ENCODE measurements at places on chromosomes 4 and X.

DNA sequence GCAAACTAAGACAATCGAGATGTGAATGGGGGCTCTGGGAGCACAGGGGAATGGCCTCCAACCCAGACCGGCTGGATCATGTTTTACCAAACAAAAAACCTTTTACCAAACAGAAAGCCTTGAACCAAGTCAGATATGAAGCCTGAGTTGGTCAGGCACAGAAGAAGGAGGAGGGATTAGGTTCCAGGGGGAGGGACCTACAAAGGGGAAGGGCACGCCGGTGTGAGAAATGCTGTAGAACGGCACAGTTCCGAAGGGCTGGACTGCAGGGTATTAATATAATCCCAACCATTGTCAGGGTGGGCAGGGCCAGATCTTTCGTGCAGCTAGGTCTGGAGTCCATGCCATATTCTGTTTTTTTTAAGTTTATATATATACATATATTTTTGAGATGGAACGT is 52.9 kb upstream of the NYX start:
- DNase-seq = no peak

- no peak for DNase-seq
These were observed 11.1 kb upstream of the HS3ST1 start for GRCh38 chr4:11439836-11440235.

- DNase-seq = no peak
These were observed 204.8 kb upstream of the CT83 start for GRCh38 chrX:116667346-116668134.

GRCh38 chr4:141142423-141142822 is 9.2 kb upstream of the RNF150 start:
- DNase-seq = peak; percentile 16

DNA sequence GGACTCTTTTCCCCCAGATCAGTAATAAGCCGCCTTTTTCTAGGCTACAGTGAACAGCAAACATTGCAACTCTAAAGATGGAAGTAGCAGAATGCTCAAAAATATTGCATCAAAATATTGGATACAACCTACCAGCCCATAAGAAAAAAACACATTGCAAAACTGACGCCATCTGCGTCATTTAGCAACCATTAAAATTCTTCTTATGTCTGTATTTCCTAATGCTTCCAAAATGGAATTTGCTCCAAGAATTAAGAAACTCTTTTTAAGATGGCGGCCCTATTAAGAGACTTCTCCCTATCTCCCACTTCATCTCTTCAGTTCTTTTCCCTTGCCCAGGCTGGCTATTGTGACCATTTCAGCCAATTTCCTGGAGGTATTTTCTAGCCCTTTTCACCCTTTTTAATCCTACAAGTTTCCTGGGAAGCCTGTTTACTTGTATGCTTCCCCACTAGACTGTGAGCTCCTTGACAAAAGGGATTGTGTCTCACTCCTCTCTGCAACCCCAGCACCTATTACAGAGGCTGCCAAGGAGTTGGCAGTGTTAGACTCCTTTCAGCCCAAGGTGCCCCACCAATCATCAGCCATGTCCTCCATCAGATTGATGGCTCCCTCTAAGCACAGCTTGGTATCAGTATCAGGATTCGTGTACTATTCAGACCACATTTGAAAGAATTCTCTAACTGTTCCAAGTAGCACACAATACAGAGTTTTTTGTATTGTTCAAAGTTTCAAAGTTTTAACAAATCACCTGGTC is 4.4 kb downstream of the GPC3 start:
- no peak for DNase-seq
